ENCODE measurements at places on chromosomes 5 and 9.

DNA sequence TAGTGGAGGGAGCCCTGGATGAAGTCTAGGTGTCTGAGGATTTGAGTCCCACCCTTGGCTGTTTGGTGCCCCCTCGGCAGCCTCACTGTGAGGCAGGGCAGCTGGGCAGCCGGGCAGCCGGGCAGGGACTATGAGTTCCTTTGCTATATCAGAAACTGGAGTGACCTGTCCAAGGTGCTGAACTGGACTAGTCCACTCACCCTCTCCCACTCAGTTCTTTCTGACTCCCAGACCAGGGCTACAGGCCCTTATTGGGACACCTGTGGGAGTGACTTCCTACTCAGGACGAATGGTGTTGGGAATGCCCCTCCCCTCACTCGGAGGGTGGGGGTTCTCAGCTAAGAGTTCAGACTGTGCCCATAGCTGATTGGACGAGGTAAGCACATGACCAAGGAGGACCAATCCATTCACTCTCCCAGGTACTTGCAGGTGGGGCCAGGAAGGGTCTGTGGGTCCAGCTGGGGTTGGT, 34.1 kb upstream of the RAPGEF1 start:
- DNase-seq = peak; percentile 35

GRCh38 chr9:87382900-87383299, 114.8 kb upstream of the DAPK1 start:
- no peak for DNase-seq

DNA sequence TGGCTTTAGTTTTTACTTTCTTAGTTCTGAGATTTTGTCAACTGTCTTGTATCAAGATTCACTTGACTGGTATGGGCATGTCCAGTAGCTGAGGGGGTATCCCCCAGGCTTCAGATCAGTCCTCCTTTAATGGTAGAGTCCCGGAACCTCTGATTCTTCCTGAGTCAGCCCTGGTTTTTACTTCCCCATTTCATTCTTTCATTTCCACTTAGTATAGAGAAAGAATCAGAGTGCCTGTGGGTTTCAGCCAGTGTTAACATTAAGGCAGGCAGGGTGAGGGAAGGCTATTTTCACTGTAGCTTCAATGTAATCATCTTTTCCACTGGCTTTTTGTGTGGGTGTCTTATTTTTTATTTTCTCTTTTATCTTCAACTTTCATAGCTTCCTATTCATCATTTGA, 8.3 kb upstream of the COMMD10 start:
- peak; percentile 27 for DNase-seq

GRCh38 chr5:69368458-69369339, 621 bp downstream of the AK6 start:
- DNase-seq = peak; percentile 3

DNA sequence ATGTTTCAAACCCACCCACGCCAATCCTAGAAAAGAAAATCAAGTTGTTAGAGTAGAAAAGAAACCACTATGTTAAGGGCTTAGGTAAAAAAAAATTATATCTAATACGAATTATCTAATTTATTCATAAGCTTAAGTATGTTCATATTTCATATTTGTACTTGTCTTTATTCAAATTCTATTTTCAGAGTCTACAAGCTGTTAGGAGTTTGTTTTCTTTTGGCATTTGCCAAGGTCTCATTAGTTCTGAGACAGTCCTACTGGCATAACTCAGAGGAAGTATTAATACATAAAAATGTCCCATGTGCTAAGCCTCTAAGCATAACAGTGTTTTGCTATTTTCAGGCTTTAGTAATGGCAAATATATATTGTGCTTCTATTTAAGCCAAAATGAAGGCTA, 57.6 kb downstream of the STARD4 start:
- no peak for DNase-seq

GRCh38 chr5:124878583-124879342, 132.3 kb upstream of the ZNF608 start:
- no peak for DNase-seq

GRCh38 chr5:6261668-6262067, 116.7 kb downstream of the MED10 start:
- DNase-seq = no peak

- no peak for DNase-seq
These were observed 71.6 kb upstream of the ASTN2 start for GRCh38 chr9:117486426-117486825.

- no peak for DNase-seq
These were observed 20.3 kb upstream of the GFPT2 start for GRCh38 chr5:180373454-180373853.

DNA sequence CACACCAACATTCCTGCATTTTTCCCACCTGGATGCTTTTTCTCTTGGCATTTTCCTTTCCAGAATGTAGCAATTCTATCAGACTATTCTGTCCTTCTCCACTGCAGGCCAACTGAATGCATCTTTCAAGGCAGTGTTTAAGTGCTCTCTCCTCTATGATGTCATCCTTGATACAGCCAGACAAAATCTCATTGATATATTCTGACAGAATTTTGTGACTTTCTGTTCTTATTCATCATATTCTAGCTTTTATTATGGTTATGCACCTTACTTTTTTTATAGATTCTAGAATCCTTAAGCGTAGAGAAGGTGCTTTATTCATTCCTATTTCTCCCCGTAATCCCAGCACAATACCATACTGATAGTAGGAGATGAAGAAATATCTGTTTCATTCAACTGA, 355.5 kb upstream of the CCNH start:
- no peak for DNase-seq

GRCh38 chr9:130117816-130118632, 54.2 kb upstream of the NCS1 start:
- DNase-seq = no peak

- DNase-seq = no peak
These were observed 458.9 kb downstream of the MED10 start for GRCh38 chr5:5919411-5919810.

DNA sequence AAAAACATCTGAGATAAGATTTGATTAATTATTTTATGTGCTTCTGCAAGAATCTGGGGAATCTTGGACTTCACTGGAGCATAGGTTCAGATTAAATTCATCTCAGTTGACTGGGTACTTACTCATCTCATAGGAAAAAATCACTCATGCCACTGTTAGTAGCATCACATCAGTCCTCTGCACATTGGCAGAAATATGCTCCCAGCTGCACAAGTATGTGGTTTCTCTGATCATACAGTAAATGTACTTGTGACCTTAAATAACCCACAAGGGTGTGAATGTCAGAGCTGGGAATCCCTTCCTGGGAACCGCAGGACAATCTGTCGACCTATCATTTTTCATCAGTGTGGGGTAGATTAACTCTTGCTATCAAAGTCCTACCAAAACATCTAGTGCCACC, 203.7 kb upstream of the SLC24A2 start:
- no peak for DNase-seq

DNA sequence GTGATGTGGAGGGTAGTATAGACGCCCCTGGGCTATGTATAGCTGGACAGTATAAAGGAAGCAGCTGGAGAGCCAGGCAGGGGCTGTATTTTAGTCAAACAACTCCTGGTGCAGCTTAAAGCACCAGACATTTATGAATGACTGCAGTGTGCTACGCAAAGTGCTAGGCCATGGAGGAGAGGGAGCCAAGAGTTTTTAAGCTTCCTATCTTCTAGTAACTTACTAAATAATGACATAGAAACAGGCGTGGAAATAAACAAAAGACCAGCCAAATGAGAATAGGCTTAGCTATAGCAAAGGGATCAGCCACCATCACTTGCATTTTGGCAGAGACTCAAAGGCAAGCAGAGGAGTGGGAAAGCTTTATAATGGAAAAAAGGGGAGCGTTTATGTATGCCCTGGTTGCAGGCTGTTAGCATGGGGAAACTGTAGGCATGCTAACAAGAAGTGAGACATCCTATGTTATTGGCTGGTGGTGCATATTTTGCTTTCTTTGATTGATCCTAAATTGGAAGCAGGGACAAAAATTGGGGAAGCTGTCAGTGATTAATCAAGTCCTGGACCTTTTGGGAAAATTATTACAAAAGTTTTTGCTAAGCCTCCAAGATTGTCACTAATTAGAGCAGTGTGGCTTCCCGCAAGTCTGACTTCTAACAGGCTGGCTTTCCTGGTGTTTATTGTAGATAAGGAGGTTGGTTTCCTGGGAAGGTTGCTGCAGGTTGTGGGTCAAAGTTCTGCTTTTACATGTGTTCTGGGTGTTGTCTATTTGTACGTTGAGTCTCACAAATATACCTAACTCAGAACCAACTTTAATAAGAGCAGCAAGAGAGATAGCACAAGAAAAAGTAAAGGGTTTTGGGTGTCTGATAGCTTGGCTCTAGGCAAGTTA, 46.6 kb downstream of the RAB3C start:
- DNase-seq = no peak

- no peak for DNase-seq
These were observed 24.3 kb downstream of the ABCA1 start for GRCh38 chr9:104903609-104904008.

DNA sequence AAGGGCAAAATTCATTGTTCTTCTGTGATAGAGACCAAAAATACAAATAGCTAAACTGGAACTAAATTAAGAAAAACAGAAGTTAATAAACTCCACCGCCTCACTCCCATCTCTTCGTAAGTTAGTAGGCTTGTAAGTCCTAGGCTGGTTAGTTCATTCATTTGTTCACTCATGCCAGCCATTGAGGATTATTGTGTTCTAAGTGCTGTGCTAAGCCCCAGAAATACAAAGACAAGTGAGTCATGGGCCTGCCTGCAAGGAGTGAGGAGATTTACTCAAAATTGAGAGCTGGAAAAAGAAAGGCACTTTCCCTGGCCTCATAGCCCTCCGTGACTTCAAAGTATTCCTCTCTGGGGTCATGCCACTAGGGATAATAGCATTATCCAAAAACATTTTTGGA, 8.5 kb downstream of the DOCK8 start:
- no peak for DNase-seq

GRCh38 chr9:75826314-75826713, 64.2 kb upstream of the PCSK5 start:
- DNase-seq = no peak

DNA sequence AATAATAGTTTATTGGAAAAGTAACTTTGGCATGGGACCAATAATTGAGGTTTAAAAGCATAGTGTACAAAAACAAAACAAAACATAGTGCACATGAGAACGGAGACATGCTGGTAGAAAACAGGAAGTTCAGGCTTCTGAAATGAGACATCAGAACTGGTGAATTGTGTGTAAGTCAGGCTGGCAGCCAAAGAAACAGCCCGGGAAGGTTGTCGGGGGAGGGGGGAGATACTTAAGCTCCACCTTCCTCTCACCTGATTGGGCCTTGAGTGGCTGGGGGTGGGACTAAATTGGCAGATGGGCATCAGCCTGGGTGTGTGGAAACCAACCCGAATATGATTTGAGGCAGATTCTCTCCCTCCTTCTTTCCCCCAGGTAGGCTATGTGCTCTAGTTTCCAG, 256.3 kb downstream of the SMARCA2 start:
- DNase-seq = peak; percentile 60

DNA sequence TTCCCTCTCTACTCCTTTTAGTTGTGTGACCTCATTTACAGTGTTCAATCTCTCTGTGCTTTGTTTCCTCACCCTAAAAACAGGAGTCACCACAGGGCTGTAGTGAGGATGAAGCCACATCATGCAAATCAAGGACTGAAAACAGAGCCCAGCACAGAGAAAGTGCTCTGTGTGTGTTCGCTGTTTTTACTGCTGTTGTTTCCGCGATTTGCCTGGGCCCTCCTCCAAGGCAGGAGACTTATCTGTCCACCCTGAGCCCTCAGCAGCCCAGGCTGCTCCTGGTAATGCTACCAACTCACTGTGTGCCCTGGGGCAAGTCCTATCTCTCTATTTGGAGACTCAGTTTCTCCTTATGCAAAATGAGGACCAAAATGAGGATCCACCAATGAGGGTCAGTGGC, 87.2 kb upstream of the NEURL1B start:
- DNase-seq = no peak

- no peak for DNase-seq
These were observed 23.3 kb downstream of the DCANP1 start for GRCh38 chr5:135423846-135424168.
